AML-193 (cell line): ENCODE measurements at places on chromosomes 2 and 18.
A peak's percentile ranks its signal among the peaks of the same experiment; 100 is the strongest.

GRCh38 chr2:120105360-120105759 is 92.5 kb downstream of the EPB41L5 start:
- no peak for DNase-seq

GRCh38 chr2:136015699-136016098 is 30.3 kb upstream of the DARS1 start:
- no peak for DNase-seq

DNA sequence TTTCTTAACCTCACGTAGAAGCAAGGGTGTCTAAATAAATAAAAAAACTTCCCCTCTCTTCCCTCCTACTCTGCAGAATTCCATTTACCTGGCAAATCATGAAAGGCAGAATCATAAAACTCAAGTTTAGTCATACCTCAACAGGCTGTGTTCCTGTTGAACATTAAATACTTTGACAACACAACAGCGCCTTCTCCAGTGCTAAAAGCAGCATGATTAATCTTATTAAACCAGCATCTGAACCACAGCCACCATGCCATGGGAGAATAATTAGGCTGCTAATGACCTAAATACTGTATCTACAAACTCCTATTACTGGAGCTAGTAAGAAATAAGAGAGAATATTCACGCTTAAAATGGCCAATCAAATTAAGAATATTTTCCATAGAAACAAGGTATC is 68.1 kb downstream of the CDH2 start:
- DNase-seq = no peak

- DNase-seq = no peak
These were observed 1.5 kb downstream of the RND3 start for GRCh38 chr2:150485871-150486538.

DNA sequence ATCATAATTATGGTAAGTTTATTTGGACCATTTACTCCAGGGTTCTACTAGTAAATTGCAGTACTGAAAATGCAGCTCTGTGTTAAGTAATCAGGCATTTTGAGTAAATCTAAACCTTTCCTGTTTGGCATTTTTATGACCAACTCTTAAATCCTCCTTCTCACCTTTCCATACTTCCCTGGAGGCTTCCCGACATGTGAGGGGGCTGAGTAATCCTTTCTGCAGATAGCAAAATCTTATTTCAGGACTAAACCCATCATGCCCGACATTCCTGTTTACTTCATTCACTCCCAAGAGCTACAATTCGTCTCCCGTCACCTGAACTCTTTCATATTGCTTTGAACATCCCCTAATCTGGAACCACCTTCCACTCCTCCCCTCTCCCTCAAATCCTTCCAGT is 296.6 kb downstream of the IKZF2 start:
- DNase-seq = no peak

- no peak for DNase-seq
These were observed 40.4 kb downstream of the CLIP4 start for GRCh38 chr2:29155578-29155977.

DNA sequence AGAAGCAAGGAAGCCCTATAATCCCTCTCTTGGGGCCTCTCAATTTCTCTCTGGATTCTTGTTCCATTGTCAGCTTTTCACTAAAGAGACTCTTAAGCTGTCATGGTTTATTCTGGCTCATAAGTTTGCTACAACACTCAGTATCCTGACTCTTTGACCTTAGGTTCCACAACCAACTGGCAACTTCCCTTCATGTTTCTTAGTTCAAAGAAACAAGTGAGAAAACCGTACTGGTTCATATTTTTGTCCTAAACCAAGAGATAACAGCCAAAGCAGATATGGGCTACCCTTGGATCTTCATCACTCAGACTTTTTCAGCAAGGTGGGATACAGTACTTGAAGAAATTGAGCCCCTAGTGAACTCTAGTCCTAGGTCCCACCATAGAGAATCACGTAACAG is 109.9 kb upstream of the CRIM1 start:
- DNase-seq = peak; percentile 69
